Esophagus mucosa (tissue), 1 donor: ENCODE measurements at places on chromosomes 5 and 9.

DNA sequence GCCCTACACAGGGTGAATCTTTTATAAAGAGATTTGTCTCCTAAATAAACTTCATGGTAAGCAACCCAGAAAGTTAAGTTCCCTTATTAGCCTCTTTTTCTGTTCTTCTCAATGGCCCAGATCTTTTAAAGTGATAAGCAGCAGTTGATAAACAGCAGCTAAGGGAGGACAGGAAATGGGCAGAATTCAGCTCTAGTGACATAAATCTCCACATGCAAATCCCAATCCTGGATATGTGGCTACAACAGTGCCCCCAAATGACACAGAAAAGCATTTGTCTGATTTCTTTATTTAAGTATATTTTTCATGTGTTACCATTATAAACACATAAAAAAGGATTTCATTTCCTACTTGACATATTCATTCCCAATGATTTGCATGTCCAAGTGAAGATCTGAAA is 199.0 kb downstream of the DTWD2 start:
- ATAC-seq: no peak

DNA sequence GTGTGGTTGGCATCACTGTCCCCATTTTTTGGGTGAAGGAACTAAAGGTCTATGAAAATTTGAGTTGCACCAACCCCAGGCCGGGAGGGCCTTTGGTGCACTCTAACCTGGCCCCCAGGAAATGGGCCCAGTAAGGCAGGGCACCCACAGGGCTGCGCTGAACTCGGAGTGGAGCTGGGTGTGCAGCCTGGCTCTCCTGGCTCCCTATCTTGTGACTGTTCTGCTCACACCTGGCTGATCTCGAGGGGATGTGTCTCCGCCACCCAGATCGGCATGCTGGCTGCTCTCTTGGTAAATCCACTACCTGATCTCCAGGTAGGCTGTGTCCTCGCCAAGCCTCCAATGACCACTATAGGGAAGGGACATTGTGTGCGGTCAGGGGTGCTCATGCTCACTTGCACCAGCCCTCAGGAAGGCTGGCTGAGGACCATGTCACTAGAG is 259.8 kb downstream of the NSG2 start:
- ATAC-seq: no peak

DNA sequence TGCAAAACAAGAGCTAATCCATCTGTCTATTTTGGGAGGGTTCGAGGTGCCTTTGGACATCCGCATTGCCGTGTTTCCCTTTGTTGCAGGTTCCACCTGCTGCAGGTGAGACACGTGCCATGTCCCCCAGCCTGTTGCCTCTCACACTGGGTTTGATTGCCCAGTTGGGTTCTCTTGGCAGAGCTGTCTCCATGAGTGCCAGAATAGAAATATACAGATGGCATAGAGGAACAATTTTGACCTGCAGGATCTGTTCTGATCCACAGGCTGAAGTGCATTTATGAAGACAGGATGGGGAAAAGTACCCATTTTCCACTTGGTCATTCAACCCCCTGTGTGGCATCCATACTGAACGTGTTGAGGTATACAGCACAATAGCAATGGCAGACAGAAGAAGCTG is 178.1 kb downstream of the SGCD start:
- no peak for ATAC-seq

- ATAC-seq: no peak
Observed at GRCh38 chr5:96094904-96095303, 133.3 kb upstream of the ELL2 start.

DNA sequence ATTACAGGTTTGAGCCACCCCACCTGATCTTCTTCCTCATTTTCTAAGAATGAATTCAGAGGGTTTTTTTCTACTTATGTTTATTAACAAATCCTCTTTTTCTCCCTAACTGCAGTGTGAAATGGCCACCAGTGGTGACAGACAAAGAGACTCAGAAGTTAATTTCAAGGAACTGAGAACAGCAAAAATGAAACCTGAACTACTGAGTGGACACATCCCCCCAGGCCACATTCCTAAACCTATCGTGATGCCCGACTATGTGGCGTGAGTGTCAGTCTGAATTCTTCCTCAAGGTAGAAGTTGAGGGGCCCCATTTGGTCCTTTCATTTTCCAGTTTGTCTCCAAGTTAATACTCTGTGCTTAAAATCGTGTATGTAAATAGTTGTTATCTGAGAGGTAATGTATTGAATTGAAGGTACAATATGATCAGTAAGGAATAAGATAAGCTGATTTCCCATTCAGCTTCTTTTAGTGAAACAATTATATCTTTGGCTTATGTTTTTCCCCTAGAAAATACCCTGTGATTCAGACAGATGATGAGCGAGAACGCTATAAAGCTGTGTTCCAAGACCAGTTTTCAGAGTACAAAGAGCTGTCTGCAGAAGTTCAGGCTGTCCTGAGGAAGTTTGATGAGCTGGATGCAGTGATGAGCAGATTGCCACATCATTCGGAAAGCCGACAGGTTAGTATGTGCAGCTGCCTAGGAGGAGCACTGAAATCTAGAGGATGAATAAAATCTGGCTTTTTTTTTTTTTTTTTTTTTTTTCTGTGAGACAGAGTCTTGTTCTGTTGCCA is 17.7 kb downstream of the MARVELD2 start:
- ATAC-seq: no peak

DNA sequence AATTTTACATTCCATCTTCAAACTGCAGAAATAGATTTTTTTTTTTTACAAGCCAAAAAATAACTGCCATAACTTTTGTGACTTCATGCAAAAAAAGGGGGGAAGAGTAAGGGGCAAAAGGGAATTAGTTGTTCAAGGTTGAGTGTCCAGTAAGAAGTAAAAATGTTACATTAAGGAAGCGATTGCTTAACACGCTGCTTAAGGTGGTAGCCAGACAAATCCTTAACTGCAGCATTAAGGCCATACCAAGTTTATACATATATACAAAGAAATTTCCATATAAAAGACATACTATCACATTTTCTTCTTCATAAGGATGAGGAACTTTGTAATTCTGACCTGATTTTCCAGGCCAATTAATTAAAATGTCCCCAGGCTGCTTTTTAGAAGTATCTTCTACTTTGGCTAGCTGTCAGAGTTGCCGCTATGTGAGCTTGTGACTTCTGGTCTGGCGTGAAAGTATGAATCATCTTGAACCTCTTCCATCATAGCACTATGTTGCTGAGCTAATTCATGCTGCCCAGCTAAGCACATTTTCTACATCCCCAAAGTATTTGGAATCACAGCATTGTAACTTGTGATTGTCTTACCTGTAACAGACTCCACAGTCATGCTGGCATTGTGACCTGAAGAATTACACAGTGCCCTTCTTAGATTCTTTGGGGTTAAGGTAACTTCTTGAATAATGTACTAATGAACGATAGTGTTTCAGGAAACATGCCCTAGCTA is 40.0 kb downstream of the G3BP1 start:
- ATAC-seq: peak; percentile 59

- ATAC-seq: no peak
Observed at GRCh38 chr9:7613931-7614330, 185.6 kb downstream of the DMAC1 start.

- ATAC-seq: peak; percentile 83
Observed at GRCh38 chr5:172503925-172504700, 49.8 kb upstream of the SH3PXD2B start.

- ATAC-seq: no peak
Observed at GRCh38 chr9:119844431-119844830, 475.2 kb upstream of the BRINP1 start.

DNA sequence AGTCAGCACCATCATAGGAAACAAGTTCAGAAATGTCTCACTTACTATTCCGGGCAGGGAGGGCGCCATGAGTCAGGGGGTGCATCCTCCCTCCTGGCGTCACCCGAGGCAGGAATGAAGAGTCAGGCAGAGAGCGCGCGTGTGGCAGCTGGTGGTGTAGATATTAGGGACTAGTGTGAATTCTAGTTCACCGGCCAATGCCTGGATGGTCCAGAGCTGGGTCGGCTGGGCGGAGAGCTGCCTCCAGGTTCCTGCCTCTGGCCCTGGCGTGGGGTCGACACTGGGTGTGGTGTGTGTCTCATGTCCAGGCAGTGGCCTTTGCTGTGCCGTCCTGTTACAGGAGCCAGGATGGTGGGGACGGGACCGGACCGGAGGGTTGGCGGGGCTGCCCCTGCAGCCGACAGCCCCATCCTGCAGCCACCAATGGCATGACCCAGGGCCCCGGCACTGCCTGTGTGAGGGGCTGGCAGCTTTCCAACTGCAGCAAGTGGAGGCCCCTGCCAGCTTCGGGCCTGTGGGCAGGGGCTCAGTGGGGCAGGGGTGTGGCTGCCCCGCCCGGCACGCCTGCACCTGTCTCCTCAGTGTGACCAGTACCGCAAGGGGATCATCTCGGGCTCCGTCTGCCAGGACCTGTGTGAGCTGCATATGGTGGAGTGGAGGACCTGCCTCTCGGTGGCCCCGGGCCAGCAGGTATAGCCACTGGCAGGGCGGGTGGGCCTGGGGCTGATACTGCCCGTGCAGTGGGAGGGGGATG is 9.1 kb downstream of the DIPK1B start:
- peak; percentile 67 for ATAC-seq

GRCh38 chr5:148768806-148769415 is 57.5 kb upstream of the ADRB2 start:
- ATAC-seq: no peak

GRCh38 chr9:99118782-99119466 is 14.0 kb downstream of the TGFBR1 start:
- peak; percentile 55 for ATAC-seq

DNA sequence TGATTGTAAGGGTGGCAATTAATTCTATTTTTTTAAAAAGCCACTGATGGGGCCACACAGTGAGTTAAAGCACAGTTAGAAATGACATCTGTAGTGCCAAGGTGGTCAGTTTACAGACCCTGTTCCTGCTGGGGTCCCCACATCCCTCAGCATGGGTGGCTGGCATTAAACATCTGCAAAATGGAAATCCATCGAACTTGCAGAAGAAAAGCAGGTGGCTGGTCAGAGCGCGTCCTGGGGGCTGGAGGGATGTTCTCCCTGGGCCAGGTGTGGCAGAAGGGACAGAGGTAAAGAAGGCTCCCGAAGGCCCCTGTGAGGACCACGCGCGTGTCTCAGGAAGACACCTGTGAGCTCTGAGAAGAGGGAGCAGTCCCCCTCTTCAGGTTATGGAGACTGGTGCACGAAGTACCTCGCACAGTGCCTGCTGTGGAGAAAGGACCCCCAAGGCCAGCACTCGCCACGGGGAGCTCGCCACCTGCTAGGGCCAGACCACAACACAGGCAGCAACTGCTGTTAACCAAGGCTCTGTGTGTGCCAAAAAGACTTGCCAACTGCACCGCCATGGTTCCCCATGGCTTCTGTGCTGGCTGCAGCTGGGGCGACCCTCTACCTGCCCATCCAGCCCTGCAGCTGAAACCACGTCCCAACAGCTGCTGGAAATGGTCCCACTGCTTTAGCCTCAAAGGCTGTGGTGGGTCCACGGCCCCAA is 65.2 kb downstream of the RASGEF1C start:
- ATAC-seq: no peak

- no peak for ATAC-seq
Observed at GRCh38 chr5:79800979-79801827, 111.6 kb downstream of the CMYA5 start.

DNA sequence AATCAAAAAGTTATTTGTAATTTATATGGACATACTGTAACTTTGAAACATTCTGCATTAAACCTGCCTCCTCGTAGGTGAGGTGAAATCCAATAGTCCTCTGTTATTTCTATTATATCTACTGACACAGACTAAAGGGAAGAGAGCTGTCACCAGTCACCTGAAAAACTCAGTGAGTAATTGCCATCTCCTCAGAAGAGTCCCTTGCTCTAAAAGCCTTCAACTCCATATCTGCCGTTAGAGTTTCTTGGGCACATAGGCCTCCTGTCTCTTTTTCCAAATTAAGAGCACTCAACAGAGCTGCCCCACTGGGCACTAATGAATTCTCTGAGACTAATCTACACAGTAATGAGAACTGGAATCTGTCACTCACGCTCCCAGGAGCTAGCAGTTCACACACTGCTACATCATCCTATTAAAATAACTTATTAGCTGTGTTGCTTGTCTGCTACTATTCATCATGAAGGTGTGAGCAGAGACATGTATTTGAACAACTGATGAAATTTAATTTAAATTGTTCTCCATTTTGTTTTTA is 67.3 kb upstream of the VCAN start:
- ATAC-seq: no peak

GRCh38 chr9:88721495-88722279 is 186.7 kb downstream of the NXNL2 start:
- ATAC-seq: no peak

DNA sequence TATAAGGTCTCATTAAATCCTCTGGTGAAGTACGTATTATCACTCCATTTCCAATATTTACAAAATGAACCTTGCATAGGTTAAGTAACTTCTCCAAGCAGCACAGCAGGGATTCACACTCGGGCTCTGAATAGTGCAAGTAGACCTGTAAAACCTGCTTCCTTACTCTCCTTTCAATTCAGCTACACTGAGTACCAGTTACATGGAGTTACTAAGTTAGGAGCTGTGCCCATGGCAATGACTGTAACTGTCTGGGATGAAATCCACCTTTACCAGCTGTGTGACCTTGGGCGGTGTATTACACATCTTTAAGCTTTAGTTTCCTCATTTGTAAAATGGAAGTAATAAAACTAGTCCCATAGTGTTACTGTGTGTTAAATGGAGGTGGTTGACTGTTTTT is 15.9 kb upstream of the MOB3B start:
- peak; percentile 94 for ATAC-seq

- no peak for ATAC-seq
Observed at GRCh38 chr5:59222687-59223511, 640.0 kb downstream of the RAB3C start.

DNA sequence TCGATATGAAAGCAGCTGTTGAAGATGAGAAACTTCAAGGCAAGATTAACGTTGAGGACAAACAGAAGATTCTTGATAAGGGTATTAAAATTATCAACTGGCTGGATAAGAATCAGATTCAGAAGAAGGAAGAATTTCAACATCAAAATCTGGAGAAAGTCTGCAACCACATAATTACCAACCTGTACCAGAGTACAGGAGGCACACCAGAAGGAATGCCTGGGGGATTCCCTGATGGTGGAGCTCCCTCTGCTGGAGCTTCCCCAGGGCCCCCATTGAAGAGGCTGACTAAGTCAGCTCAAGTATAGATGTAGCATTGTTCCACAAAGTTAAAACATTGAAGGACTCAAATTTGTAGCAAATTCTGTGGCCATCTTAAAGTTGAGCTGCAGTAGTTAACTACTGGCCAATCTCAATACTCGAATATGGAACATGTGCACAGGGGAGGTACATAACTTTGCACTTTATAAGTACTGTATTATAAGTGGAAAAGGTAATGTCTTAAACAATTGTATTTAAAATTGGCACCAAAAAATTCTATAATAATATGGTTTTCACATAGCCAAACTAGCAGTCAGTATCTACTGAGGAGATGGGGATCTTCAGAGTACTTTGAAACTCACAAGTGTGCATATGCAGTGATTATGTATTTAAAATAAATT is 237.5 kb downstream of the CHSY3 start:
- no peak for ATAC-seq
